ENCODE measurements at places on chromosomes 12 and 14.

- DNase-seq, result no peak
Observed at GRCh38 chr14:31360919-31361662, 59.3 kb downstream of the HEATR5A start.

DNA sequence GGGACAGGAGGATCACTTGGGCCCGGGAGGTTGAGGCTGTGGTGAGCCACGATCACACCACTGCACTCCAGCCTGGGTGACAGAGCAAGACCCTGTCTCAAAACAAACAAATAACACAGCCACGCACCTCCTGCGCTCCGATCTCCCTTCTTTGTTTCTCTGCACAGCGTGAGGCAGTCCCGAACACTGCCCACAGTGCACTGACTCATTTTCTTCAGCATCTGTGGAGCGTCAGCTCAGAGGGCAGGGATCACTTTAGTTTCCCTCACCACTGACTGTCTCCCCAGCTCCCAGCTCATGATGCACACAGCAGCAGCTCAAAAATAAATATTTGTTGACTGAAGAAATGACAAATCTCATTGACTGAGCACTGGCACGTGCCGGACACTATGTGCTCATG, 883 bp upstream of the MYL2 start:
- DNase-seq, result no peak

- no peak for DNase-seq
Observed at GRCh38 chr14:80942191-80942600, 658 bp upstream of the CEP128 start.

GRCh38 chr12:3671330-3672112, 81.4 kb downstream of the CRACR2A start:
- no peak for DNase-seq

- no peak for DNase-seq
Observed at GRCh38 chr14:104802394-104803184, 1.7 kb downstream of the ZBTB42 start.

DNA sequence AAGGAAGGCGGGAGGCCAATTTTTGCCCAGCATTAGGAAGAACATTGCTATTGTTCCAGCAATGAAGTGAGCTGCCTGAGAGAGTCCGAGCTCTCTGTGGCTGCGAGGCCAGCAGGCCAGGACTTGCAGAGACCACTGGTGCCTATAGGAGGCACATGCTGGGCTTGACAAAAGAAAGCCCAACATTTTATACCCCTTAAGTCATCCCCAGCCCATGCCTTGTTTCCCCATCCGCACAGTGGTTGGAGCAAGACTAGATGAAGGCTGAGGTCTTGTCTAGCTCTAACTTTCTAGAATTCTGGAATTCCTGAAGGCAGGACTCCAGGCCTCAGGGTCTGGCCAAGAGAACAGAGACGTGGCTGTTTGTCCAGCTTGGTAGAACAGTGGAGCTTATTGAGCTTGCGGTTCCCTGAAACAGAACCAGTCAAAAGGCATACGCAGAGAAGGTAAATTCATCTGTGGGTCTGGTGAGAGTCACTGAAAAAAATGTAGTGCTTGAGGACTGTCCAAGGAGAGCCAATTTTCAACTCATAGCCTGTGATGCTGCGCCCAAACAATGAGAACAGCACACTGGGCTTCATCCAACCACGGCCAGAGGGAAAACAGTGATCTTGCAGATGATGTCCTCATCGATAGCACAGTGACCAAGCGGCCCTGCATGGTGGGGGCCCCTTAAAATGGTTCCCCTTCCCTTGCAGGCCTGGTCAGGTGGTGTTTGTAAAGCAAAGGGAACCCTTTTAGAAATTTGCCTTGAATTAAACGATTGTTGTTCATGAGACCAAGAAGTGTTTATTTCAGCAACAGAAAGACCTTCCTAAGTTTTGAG, 27.1 kb upstream of the COL2A1 start:
- no peak for DNase-seq

DNA sequence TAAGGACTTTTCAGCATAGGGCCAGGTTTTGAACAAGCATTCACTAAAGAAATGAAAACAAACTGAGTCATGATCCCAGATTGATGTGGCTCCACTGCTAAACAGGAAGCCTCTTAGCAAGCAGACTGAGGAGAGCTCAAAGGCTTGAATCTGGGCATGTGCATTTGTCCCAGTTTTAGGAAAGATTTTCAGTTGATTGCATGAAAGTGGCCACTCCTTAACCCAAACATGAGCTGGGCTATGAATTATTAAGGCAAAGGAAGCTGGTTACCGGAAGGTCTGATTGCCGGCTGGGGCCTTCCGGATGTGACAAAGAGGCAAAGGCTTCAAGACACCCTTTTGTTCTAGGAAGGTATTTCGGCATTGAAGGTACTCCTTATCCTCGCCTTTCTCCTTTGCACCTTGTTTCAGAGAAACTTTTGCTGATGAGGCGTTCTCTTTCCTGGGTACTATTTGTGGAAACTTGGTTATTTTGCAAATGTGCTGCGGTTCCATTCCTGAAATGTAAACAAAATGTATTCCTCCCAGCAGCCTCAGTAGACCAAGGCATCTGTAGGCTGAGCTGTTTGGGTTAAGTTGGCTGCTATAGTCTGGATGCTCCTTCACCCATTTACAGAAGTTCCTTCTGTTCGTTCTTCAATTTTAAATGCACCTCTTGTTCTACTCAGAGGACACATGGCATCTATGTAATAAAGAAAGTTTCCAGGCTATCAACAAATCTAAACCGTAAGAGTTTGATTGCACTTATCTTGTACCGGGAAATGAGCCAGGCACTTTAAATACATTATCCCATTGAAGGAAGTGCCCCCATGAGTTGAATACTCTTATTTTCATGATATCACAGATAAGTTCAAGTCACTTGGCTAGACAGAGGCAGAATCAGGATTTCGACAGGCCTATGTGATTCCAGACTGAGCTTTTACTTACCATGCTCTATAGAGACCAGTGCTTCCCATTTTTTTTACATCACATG, 115.6 kb upstream of the METAP2 start:
- DNase-seq, result no peak

DNA sequence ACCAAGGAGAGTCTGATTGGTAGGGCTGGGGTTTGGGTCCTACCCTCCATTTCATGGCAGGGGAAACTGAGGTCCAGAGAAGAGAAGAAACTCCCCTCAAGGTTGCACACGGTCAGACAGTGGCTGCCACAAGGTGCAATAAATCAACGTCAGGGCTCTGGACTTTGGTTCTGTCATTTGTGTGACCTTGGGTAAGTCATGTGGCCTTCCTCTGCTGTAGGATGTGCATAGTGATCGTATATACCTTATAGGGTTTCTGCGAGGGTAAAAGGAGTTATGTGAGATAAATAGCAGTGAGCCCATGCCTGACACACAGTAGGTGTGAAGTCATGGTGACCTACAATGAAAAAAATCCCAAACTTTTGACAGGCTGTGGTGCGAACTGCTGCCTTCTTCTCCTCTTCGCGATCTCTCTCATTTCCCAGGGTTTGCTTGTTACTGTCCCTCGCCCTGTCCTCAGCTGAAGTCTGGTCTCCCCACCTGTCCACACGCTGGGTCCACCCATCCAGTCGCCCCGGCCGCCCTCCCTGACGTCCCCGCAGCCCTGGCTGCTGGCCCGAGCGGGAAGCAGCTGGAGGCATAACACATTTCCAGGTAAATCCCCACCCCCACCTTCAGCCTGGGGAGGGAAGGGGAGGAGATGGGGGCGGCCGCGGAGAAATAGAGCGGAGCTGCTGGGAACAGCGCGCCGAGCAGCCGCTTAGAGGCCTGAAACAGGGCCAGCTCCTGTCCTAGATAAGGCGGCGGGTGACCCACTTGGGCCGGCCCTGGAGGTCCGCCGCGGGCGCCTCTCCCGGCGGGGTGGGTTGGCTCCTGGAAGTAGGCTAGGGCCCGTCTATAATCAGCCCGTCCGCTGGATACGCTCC, 1.8 kb upstream of the FAM222A start:
- DNase-seq, result no peak

DNA sequence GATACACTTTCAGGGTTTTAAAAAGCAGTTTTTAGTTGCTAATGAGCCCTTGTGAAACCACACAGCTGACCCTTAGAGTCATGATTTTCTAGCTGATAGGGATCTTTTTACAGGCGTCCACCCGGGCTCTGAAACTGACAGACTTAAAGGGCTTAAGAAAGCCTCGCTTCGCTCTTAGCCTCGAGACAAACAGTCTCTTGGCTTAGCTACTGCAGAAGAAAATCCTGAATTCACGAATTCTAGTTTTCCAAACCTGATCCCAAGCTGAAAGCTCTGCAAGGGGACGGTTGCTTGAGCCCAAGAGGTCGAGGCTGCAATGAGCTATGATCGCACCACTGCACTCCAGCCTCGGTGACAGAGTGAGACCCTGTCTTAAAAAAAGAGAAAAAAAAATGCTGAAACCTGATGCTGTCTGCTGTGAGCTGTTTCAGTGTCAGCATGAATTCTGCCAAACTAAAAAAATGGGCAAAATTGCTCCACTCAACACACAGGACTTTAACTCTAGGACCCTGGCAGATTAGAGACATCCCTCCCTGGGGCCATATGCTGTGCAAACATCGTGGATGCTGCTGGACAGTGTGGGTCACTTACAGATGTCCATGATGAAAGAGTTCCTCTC, 3.1 kb upstream of the HPD start:
- DNase-seq, result no peak

GRCh38 chr12:53694756-53695151, 18.9 kb upstream of the ATP5MC2 start:
- DNase-seq, result no peak

GRCh38 chr12:3827301-3828000, 45.7 kb downstream of the PARP11 start:
- no peak for DNase-seq

DNA sequence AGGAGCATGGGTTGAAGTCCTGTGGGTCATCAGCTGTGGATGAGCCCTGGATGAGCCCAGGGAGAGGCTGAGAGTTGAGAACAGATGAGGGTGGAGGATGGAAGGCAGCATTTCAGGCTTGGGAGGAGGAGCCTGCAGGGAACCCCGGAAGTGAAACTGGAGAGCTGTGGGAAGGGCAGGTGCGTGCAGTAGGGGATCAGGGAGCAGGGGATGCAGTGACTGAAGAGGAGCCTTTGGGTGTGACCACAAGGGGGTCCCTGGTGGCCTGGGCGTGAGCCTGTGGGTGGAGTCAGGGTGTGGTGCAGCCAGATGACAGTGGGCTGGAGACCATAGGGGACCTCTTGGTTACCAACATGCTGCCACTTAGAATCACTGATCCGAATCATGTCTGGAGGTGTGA, 115.5 kb downstream of the PAPOLA start:
- no peak for DNase-seq

DNA sequence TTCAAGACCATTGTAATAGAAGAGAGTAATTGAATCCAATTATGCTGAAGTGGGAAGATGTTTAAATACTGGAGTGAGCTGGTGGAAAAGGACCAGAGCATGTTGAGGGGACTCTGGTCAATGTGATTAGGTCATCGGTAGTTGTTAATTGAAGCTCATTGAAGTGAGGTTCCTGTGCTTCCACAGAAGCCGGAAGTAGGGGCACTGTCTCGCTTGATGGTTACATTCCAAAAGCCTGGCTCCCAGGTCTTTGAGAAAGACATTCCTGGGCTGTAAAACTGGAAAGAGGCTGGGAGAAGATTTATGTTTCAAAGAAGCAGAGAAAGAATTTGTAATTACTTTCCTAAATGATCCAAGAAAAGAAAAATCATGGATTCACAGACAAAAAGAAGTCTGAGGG, 12.3 kb upstream of the CLECL1 start:
- no peak for DNase-seq

DNA sequence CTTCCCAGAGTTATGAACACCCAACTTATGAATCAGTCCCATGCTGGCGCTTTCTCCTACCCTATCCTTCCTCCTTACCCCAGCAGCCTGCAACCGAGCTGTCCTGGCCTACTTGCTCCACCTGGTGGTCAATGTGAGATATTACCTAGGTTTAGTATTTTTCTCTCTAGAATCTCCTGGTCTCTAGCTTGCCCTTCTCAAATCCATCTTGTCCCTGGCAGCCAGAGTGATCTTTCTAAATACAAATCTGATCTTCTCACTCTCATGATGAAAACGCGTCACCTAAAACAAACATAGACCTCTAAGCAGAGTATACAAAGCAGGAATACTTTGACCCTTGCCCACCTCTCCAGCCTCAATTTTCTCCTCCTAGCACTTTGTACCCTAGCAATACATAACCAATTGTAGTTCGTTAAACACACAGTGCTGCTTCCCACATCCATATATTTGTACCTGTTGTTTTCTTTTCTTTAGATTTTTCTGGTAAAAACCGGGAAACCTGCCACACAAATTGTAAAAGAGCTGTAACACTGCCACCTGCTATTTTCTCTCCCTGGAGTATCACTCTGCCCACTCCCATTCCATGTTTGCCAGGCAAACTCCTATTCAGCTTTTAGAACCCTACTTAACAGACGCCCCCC, 20.0 kb upstream of the TCP11L2 start:
- no peak for DNase-seq

DNA sequence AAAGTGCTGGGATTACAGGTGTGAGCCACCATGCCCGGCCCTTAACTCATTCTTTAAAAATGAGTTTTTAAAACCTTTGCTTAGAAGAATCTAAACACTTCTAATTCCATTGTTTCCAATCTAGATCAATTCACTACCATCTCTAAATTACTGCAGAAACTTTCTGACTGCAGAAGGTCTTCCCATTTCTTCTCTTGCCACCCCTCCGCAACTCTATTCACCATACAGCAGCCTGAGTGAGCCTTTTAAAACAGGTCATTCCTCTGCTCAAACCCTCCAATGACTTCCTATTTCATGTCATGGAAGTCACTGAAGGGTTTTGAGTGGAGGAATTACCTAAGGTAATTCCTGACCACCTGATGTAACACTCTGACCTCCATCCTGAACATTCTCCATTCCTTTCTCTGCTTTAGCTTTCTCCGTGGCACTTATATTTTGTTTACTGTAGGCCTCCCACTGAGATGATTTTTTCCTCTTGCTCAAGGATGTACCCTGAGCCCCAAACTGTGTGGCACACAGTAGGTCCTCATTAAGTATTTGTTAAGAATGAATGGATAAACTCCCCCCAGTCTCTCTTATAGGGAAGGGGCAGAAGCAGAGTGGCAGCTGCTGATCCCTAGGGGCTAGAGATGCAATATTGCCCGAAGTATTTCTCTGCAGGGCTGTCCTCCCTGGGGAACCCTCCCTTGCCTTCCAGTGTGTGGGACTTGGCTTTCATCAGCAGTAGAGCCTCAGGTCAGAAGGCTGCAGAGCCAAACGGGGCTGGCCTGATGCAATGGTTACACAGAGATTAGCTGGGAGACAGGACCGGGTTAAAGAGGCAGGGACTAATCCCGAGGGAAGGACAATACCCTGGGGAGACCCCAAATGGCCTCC, 1.2 kb downstream of the DDIT3 start:
- no peak for DNase-seq

DNA sequence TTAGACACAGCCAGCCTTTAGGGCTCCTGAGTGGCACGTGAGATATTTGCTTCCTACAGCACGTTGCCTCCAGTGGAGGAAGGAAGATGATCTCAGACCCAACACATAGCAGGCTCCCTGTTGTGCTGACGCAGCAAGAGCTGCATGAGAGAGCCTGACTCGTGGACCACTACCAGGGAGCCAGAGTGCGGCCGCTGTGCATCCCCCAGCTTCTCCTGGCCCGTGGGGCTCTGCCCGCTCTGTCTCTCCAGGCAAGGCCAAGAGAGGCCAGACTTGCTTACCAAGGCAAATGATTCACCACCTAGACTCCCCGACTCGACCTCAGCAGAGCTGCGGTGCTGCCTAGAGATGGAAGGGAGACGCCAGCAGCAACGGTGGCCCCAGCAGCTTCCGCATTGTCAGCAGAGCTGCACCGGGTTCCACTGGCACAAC, 37.5 kb downstream of the MAP3K9 start:
- DNase-seq, result no peak
